Cerebellar nuclear complex (tissue), 1 donor: ENCODE measurements at places on chromosomes 13 and 19.

DNA sequence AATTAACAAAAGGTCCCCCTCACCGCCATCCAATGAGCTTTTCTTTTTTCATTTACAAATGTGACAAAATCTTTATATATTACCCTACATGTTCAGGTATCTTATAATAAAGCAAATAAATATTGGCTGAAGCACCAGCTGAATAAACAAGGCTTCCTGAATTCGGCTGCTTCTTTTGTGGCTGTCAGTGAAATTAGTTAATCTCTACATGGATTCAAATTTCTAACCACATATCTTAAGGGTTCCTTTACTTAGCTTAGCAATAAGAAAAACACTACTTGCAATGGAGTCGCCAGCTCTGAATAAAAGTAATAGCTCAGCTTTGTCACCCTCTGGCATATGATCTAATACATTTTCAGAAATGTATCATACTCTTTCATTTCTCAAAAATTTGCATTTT is 104.3 kb downstream of the CCNA1 start:
- DNase-seq = no peak

DNA sequence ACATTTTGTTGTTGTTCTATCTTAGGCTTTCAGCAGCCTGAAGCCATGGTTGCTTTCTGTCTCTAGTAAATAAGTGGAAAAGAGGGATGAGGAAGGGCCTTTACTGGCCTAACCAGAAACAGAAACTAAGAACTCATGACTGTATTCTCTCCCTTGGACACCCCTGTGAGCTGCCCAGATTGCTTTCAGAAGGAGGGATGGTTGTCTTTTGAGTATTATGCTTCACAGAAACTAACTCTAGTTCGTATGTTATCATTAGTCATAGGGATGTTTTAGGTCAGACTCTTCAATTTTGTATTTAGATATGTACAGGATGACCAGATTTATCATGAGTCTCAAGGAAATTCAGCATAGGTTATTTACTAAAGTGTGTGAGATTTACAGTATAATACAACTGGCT is 17.5 kb downstream of the BORA start:
- DNase-seq = no peak

DNA sequence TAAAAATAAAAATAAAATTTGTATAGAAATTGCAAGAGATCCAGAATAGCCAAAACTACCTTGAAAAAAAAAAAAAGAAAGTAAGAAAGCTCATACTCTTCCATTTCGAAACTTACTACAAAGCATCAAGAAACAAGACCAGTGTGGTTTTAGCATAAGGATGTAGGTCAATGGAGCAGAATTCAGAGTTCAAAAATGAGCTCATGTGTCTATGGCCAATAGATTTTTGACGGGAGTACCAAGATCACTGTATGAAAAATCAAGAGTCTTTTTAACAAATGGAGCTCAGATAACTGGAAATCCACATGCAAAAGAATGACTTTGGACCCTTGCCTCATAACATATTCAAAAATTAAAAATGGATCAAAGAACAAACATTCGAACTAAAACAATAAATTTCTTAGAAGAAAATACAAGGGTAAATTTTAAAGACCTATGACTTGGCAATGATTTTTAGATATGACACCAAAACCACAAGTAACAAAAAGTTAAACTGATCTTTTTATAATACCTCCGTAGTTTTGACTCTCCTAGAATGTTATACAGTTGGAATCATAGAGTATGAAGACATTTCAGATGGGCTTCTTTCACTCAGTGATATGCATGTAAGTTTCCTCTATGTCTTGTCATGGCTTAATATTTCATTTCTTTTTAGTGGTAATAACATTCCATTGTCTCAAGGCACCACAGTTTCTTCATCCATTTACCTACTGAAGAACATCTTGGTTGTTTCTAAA is 43.2 kb downstream of the KLF12 start:
- no peak for DNase-seq

DNA sequence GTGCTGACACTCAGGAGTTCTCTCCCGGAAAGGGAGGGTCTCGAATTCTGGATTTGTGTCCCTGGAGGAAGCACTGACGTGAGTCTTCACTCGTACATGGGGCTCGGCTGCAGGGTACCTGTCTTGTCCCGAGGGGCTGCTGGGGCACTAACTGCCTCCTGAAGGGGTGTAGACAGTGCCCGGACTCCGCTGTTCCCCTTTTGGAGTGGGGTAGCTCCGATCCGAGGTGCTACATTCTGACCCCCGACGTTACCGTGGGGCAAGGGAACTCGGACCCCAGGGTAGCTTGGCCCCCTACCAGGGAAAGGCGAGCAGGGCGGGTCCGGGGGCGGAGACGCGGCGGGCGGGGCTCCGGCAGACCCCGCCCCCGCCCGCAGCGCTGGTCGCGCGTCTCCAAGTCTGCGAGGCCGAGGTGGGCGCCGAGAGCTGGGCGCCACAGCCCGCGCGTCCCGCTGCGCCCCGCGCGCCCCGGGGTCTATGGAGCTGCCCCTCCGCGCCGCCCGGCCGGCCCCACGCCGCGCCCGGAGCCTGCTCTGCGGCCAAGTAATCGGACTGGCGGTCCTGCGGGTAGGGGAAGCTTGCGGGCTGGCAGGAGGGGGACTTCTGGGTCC is at the start of gene NPAS1:
Gene NPAS1, plus strand, starts transcription at position 407 of the 611 bp plus-strand sequence. CDS start 1,211 bp downstream, outside the sequence.
- no peak for DNase-seq

DNA sequence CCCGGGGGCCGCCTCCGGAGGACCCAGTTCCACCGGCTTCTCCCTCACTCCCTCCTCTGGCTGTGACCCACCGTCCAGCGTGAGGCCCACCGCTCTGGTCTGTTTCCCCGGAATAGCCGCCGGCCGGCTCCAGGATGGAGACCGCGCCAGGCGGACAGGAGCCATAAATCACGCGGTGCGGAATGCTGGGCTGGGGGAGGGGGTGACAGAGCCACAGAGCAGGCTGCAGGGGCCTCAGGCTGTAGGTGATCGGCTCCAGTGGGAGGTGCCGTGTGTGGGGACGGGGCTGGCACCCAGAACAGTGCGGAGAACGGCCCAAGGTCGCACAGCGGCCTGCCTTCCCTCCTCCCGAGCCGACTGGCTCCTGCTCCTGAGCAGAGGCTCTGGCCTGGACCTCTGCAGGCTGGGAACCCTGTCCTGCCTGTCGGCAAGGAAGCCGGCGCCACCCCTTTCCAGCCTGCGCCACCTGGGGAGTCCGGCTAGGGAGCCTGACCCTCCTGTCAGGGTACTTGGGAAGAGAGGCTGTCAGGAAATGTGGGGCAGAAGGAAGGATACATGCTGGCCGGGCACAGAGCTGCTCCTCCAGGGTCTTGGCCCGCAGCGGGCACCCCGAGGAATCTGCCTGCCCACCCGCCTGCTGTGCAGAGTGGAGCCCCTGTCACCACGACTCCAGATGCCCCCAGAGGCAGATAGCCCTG is 8.3 kb downstream of the PIAS4 start:
- no peak for DNase-seq

DNA sequence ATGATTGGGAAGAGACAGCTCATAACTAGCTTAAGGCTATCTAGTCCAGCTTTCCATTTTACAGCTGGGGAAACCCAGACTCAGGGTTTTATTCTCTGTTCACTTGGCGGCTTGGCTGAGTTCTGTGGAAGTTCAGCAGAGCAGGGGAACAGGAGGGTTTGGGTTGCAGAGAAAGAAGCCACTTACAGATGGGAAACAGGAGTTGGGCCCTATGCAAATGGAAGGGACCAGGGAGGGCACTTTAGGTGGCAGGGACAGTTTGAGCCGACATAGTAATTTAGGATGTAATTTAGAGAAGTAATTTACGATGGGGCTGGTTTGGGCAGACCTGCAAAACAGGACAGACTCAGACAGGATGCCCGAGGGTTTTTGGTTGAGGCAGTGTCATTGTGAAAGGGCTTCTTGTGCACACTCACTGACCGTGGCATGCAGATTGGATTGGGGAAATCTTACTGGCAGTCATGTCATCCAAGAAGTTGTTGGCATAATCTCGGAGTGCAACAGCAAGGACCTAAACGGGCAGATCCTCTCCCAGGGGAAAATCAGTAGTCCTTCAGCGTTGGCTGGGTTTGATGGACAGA is 47.3 kb upstream of the GPR183 start:
- DNase-seq = no peak

DNA sequence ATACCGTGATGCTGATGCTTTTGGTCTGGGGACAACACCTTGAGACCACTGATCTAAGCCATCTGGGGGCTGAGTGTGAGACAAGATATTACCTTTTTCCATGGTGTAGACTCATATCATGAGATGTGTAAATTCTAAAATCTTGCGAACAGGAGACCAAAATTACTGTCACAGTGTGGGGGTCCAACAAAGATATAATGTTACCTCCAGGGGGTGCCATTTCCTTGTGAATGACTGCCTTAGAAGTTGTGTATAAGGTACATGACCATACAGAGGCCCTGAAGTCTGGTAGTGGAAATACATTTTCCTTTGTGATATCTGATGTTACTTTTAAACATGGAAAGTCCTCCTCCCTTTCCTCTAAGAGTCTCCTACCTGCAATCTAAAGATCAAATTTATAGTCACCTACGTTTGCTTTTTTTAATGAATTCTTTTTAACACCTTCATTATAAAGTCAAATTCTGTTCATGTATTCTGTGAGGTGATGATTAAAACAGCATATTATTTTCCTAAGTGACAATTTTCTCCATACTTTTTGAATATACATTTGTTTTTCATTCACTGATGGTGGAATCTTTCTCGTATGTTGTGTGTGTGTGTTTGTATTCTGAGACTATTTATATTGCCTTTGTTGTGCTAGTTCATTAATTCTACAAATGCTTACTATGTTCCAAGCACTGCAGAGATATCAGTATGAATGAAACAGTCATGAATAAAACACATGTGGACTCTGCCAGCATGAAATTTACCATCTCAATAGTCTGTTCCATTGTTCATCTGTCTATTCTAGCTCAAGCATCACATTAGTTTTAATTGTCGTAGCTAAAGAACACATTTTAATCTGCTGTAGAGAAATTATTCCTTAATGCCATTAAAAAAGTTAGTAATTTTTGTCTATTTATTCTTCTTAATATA is 113.7 kb downstream of the RFC3 start:
- DNase-seq = no peak

- no peak for DNase-seq
These were observed 275.1 kb downstream of the SHISA2 start for GRCh38 chr13:25776722-25777121.

GRCh38 chr13:81377921-81378320 is 1037.0 kb upstream of the SPRY2 start:
- no peak for DNase-seq

- no peak for DNase-seq
These were observed 209.8 kb downstream of the PCCA start for GRCh38 chr13:100298691-100299090.
